ENCODE measurements at places on chromosomes 7 and 10.
A peak's percentile ranks its signal among the peaks of the same experiment; 100 is the strongest.

DNA sequence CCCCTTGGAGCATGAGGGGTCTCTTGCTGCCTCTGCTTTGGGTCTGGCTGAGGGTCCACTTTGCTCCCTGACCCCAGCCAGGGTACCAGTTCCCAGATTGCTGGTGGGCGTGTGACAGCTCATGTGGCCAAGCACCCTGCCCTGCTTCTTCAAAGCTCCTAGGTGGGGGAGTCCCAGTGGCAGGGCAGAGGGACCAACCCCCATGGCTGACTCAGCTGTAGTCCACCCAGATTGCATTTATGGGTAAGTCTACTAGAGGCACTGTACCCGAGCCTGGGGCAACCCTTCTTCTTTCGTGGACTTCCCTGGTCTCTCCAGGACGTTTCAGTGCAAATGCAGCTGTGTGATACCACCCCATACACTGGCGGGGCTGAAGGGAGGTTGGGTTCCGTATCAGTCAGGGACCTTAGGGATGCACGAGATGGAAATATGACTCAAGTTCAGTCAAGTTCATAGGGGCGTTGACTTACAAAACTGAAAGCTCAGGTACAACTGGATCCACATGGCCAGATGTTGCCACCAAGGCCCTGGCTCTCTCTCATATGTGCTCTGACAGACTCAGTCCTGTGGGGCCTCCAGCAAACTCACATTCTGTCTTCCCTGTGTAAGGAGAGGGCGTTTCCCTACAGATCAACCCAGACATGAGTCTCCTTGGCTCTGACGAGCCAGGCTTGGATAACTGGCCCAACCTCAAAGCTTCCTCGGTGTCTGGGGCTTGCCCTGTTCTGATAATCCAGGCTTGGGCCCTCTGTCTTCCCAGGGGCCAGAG lies 13.6 kb downstream of the PTPRE start:
- peak; percentile 38 for DNase-seq

DNA sequence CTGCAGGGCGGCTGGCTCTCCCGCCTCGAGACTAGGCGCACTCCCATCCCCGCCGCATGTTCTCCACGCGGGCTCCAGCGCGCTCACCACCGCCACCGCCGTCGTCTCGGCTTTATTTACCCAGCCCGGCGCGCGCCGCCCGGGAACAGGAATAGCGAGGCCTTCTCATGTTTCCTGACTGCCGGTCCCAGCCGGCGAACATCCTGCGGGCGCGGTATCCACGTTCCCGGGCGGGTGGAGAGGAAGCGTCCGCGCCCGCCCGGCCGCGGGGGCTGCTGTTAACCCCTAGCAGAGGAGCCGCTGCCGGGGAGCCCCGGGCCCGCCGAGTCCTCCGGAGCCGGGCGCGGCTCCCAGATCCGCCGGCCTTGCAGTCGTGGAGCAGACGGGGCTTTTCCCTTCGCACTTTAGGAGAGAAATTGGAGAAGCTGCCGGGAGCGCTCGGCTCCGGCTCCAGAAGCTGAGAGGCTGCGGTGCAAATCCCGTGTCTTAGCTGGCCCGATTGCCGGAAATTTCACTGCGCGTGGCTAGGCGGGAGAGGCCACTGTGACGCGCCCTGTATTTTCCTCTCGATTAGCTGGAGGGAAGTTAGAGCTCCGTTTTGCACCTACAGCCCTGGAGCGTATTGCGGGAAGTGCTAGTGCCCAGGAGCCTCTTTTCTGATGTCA lies at the start of gene MKX:
MKX (minus strand) TSS at position 88 of the 665 bp plus-strand sequence. CDS start 2,404 bp downstream, outside the sequence.
- DNase-seq = peak; percentile 51

DNA sequence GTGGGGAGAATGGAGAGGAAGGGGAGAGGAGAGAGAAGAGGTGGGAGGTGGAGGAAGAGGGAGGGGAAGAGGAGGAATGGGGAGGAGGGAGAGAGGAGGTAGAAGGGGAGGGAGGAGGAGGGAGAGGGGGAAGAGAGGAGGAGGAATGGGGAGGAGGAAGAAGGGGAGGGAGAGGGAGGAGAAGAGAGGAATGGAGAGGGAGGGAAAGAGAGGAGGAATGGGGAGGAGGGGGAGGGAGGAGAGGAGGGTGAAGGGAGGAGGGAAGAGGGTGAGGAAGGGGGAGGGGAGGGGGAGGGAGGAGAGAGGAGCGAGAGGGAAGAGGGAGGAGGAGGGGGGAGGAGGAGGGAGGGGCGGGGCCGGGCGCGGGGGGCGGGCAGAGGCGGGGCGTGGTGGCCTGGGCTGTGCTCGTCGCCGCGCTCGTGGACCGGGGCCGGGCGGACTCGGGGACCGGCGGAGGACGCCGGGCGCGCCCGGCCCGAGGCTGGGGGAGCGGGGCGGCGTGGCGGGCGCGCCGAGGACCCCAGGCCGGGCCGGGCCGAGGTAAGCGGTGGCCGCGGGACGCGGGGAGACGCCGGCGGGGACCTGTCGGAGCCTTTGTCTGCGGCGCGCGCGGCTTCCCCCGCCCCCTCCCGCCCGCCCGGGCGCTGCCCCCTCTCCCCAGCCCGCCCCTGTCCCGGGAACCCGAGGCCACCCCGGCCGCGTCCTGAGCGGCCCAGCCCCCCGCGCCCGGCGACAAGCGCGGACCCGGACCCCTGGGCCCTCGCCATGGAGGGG lies at the start of gene SLC29A4:
SLC29A4 (plus strand) TSS at position 401 of the 774 bp plus-strand sequence. CDS start 4,874 bp downstream, outside the sequence.
- DNase-seq = no peak

- no peak for DNase-seq
Observed at GRCh38 chr7:130793855-130794618, 60.0 kb upstream of the KLF14 start.

DNA sequence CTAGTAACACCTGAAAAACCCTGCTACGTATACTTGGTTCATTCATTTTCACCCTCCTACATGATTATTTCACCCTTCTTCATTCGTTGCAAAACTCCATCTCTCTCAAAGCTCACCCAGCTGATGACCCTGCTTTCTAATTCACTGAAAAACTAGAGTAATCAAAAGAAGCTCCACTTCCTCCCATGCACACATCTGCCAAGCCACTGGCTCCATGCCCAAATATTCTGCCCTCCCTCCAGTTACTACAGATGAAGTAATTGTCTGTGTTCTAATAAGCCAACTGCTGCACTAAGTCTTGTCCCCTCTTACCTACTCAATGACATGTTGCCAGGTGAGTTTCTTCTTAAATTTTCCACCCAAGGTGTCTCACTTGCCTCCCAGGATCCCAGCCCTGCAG lies 96.9 kb upstream of the CCDC71L start:
- no peak for DNase-seq

DNA sequence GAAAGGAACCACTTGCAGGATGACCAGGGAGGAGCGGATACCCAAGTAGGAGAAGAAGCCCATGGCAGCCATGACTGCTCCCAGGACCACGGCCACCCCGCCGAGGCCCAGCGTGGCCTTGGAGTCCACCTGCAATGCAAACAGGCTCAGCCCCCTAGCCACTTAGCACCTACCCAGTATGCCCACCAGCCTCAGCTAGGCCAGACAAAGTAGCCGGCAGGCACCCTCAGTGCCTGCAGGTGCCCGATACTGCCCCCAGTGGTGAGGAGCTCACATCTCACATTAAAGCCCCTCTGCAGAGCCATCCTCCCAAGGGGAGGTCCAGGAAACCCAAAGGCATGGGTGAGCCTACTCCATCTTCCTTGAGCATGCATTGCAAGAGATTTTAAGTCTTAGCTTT lies 6.6 kb downstream of the NPC1L1 start:
- peak; percentile 78 for DNase-seq

DNA sequence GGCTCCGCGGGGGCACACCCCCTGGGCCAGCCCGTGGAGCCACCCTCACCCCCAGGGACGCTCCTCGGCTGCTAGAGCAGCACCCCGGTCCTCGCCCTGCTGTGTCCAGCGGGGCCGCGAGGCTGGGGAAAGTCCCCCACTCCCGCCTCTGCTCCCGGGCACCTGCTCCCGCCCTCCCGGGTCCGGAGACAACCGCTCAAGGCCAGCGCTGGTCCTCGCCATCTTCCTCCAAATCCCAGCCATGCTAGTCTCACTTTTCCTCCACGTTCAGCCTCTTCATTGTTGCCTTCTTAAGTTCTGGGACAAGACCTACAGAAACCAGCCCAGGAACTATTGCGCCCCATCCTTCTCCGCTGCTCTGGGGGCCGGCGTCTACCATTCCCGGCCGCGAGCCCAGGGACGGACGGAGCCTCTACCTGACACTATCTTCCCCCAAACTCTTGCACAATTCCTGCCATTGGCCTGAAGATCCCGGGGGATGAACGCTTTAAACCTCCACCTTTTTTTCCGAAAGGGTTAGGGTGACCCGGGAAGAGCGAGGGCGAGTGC lies 4.8 kb upstream of the KCP start:
- no peak for DNase-seq

DNA sequence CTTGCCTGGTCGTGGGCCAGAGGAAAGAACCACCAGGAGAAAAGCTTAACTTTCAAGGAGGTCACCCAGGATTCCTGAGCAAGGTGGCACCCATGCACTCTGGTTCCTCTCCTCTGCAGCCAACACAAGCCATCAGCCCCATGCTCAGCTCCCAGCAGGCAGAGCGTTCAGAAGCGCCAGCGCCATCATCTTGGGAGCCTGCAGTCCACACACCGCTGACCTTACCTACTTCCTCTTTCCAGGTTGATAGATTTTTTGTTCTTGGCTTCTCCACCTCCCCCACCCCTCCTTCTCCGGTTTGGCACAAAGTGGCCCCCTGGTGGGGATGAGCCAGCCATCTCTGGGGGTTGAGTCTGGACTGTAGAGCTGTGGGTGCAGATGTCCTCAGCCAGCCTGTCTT lies 1.7 kb upstream of the WDR86 start:
- DNase-seq = no peak

- DNase-seq = no peak
Observed at GRCh38 chr7:71278257-71278656, 146.3 kb downstream of the GALNT17 start.

DNA sequence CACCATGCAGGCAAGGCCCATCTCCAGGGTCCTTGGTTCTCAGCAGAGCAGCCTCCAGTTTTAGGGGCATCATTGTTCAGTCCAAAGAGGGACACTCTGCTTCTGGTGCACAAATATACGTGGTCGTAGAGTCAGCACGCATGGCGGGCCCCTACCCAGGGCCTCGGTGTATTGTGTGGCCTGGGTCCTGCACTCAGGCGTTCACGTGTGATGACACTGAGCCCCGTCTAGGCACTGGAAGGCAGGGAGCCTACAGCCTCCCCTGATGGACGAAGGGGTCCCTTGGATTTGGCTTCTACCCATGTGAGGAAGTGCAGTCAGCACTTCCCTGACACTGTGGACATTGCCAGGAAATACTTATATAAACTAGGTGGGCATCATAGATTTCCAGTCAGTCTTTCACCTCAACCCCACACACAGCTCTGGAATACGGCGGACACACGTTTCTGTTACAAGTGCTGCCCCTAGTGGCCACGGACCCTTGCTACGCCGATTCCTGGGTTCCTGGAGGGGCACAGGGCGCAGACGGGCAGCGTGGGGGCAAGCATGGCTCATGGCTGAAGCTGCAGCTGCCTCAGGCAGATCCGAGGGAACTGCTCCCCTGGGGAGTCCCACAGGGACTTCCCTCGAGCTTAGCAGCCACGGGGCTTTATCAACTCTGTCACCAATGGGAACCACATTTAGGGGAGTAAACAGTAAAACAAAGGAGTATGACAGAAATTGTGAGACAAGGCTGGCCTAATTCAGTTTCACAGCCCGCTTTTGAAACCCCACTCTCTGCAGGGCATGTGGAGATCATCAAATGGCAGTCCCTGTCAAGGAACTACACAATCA lies 25.4 kb downstream of the AIFM2 start:
- DNase-seq = peak; percentile 67

Data from stimulated activated effector memory CD8-positive, alpha-beta T cell treated with anti-CD3 and anti-CD28 coated beads, Interleukin-12 subunit alpha, Interleukin-12 subunit beta, amount 100 ng/mL, for 72 hours (primary cell).